ENCODE measurements at places on chromosomes 3 and 15. TPM values are rescaled to one million over a fixed set of nuclear protein-coding genes. Genes with fewer than 3 reads are reported as not detected.

DNA sequence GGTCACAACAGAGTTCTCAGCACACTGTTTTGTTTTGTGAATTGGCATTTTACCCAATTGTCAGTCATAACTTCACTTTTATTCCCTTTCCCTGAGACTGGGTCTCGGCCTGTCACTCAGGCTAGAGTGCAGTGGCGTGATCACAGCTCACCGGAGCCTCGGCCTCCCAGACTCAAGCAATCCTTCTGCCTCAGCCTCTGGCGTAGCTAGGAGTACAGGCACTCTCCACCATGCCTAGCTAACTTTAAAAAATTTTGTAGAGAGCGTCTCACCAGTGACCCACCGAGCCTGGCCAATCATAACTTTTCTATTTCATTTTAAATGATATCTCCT is 26.5 kb downstream of the TRIM71 start:
- H3K4me3 ChIP-seq = no peak overlapping the region
- H3K36me3 ChIP-seq = no peaks in the 10 kb centered on the region
- H3K27me3 ChIP-seq = no peaks in the 10 kb centered on the region
- H3K4me1 ChIP-seq = peaks cover 5% of the 10 kb centered on the region
- H3K27ac ChIP-seq = no peak overlapping the region

- no peak overlapping the region for H3K4me3 ChIP-seq
- no peaks in the 10 kb centered on the region for H3K4me1 ChIP-seq
- H3K36me3 ChIP-seq = no peaks in the 10 kb centered on the region
- H3K27ac ChIP-seq = no peak overlapping the region
- no peaks in the 10 kb centered on the region for H3K27me3 ChIP-seq
Observed at GRCh38 chr3:115581362-115582135, 41.8 kb upstream of the GAP43 start.

- H3K4me3 ChIP-seq = no peak overlapping the region
- DNase-seq = peak; percentile 84
- no peaks in the 10 kb centered on the region for H3K36me3 ChIP-seq
- H3K4me1 ChIP-seq = no peaks in the 10 kb centered on the region
- no peak overlapping the region for H3K27ac ChIP-seq
Observed at GRCh38 chr3:139288266-139288821, 55.5 kb upstream of the MRPS22 start.

GRCh38 chr15:52246686-52247431 is 48.7 kb downstream of the MYO5C start:
- DNase-seq = no peak
- H3K27ac ChIP-seq = no peak overlapping the region
- no peak overlapping the region for H3K4me3 ChIP-seq
- no peaks in the 10 kb centered on the region for H3K4me1 ChIP-seq
- H3K36me3 ChIP-seq = no peaks in the 10 kb centered on the region
- no peaks in the 10 kb centered on the region for H3K27me3 ChIP-seq

- H3K36me3 ChIP-seq = no peaks in the 10 kb centered on the region
- no peak overlapping the region for H3K4me3 ChIP-seq
- no peaks in the 10 kb centered on the region for H3K27me3 ChIP-seq
- H3K4me1 ChIP-seq = no peaks in the 10 kb centered on the region
Observed at GRCh38 chr3:184894051-184894450, 82.1 kb downstream of the VPS8 start.

The CTXND1 gene
- 3.8 TPM for total RNA-seq

- DNase-seq = no peak
- no peak overlapping the region for H3K27ac ChIP-seq
- H3K27me3 ChIP-seq = peaks cover 7% of the 10 kb centered on the region
- H3K4me3 ChIP-seq = no peak overlapping the region
Observed at GRCh38 chr3:71972031-71972430, 187.1 kb upstream of the PROK2 start.

Data from adrenal gland (tissue), 19 donors.